ENCODE measurements at places on chromosomes 7 and 10.

DNA sequence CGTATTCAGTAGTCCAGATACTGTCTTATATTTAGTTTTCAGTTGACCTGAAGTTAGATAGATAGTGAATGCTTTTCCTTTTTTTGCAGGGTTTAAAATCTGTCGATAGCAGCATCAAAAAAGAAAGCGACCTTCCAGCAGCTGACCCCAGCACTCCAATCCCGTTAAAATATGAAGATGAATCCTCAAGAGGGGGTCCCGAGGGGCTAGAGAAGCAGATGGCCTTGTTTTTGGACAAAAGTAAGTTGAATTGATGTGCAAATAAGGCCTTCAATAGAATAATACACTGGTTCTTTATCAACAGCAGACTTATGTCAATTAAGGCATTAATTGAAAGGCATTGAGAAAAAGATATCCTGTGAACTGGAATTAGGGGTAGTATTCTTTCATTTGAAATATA, 18.7 kb downstream of the EDRF1 start:
- no peak for DNase-seq

DNA sequence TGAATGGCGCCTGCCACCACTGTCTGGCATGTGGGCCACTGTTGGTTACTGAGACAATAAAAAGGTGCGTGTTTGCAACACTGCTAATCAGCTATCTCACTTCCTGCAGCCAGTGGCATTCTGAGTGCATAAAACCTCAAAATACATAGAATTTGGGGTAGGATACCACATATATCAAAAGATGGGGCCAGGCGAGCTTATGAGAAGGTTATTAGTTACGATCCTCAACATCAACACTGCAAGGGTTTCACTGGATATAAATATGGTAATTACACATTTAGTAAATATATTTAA, 200.2 kb downstream of the WDR37 start:
- no peak for DNase-seq

DNA sequence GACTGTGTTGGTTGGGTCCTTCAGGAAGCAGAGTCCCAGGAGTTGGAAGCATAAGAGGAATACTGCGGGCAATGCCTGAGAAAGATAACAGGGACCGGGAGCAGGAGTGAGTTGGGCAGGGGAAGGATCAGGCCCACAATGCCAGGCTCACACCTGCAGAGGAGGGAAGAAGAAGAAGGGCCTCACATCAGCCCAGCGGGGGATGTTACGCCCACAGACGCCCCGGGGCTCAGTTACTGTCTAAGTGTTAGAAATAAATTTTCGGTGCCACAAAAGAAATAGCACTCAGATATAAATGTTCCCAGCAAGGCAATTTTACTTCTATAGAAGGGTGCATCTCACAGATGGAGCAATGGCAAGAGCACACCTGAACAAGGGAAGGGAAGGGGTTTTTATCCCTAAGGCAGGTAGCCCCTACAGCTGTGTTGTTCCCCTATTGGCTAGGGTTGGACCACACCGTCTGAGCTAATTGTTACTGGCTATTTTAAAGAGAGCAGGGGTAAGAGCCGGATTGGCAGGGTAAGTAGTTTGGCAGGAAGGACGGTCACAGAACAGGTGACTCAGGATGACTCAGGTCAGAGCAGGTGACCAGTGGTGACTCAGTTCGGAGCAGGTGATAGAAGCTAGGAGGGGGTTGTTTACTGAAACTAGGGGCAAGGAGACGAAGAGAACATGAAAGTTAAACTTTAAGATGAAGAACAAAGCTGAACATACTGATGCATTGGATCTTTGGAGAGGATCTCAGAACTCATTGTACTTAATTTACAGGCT, at the start of gene NOS3:
Gene NOS3 (plus strand): TSS at position 602 of the 771 bp plus-strand sequence. CDS start 2,787 bp downstream, outside the sequence.
- DNase-seq: no peak

DNA sequence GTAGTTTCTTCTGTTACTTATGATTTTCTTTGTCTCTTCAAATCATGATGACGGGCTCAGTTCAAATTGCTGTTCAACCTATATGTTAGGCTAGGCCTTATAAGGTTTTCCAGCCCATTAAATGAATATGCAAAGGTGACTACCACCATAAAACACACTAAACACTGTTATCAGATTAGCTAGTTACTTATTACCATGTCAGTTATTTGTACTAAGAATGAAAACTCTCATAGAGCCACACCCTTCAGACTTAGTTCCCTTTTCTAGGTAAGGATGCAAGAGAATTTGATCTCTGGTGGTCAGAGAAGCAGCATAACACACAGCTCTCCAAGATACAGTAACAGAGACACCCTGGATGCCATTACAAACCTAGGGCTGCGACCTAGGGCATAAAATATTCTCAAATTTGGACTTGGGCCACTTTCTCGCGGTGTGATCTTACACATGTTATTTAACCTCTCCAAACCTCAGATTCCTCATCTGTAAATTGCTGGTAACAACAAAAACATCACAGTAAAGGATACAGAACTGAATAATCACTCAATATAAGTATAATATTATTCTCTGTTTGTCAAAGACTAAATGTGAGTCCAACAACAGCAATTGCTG, 35.6 kb downstream of the ANKMY2 start:
- DNase-seq: no peak

- no peak for DNase-seq
These were observed 101.2 kb downstream of the NRP1 start for GRCh38 chr10:33233221-33233620.

GRCh38 chr7:68862261-68862660, 736.0 kb upstream of the AUTS2 start:
- DNase-seq: no peak

GRCh38 chr7:130909161-130909836, 175.3 kb upstream of the KLF14 start:
- DNase-seq: no peak

DNA sequence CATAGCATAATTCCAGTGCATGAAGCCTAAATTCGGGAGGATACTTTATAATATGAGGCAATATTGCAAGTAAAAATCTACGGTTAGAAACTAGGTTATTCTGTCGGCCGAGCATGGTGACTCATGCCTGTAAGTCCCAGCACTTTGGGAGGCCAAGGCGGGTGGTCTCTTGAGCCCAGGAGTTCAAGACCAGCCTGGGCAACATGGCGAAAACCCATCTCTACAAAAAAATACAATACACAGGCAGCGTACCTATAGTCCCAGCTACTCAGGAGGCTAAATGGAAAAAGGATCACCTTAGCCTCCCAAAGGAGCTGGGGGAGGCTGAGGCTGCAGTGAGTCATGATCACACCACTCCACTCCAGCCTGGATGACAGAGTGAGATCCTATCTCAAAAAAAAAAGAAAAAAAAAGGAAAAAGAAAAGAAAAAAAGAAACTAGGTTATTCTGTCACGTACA, 14.2 kb downstream of the SKAP2 start:
- no peak for DNase-seq

GRCh38 chr10:63561341-63561740, 40.1 kb downstream of the REEP3 start:
- DNase-seq: no peak

DNA sequence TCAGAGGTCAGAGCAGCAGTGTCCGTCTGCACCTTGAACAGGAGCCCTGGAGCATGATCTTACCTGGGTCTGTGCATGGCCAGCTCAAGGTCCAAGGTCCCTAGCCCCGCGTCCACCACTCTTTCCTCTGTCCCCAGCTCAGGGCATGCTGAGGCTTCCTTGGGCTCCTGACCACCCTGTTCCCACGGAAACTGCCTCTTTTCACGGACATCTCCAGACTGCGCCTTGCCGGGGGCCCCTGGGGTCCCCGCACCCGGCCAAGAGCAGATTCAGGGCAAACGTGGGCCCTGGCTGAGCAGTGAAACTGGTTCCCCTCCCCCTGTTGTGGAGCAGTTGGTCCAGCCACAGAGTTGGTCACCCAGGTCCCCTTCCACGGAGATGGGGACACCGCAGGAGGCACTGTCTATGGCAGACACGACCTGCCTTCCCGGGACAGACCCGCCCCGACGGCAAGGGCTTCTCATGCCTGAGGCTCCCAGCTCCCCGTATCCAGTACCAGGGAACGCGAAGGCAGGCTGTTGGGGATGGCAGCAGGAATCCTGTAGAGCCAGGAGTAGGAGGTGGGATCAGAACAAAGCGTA, 217.4 kb upstream of the PPP2R2D start:
- DNase-seq: no peak

DNA sequence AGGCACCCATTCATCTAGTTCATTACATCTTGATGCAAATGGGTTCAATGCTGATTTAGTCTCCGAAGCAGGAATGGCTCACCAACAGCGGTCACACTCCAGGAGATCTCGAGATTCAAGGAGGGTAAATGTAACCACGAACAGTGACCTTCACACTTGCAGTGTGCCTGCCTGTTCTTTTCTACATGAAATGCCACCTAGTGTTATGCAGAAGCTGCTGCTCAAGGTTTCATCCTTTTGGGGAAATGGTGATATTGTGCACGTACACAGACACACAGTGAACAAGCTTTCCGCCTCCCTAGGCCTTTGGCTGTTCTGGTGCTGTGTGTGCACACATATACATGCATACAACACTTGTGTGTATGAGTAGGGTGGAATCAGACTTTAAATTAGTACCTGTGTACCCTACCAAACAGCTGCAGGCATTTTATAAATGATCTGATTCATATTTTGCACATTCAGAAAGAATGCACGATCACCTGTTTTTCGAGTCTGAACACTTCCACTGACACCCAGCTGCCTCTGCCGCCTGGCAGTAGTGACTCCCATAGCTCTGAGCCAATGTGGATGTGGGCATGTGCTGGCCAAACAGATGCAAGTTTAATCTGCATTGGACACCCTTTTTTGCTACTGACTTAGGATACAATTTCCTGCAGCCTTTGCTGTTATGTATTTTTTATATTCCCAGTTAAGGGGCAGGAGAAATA, 100.5 kb downstream of the TACC2 start:
- DNase-seq: no peak

DNA sequence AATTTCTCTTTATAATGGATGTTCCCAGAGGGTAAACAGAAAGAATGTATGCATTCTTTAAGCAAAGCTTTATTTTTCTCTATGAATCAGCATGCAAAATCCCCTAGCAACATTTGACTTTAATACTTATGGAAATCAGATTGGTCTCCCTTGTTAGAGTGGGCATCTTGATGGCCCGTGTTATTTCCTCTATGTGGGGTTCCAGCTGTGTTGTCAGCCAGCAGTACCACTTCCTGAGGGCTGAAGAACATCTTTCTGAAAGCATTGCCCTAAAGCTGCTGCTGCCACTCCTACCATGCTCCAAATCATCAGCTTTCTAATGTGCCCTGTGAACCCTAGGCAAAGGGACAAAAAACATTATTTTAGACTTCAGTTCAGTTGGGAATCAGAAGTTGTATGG, 70.4 kb upstream of the HECTD2 start:
- DNase-seq: no peak

DNA sequence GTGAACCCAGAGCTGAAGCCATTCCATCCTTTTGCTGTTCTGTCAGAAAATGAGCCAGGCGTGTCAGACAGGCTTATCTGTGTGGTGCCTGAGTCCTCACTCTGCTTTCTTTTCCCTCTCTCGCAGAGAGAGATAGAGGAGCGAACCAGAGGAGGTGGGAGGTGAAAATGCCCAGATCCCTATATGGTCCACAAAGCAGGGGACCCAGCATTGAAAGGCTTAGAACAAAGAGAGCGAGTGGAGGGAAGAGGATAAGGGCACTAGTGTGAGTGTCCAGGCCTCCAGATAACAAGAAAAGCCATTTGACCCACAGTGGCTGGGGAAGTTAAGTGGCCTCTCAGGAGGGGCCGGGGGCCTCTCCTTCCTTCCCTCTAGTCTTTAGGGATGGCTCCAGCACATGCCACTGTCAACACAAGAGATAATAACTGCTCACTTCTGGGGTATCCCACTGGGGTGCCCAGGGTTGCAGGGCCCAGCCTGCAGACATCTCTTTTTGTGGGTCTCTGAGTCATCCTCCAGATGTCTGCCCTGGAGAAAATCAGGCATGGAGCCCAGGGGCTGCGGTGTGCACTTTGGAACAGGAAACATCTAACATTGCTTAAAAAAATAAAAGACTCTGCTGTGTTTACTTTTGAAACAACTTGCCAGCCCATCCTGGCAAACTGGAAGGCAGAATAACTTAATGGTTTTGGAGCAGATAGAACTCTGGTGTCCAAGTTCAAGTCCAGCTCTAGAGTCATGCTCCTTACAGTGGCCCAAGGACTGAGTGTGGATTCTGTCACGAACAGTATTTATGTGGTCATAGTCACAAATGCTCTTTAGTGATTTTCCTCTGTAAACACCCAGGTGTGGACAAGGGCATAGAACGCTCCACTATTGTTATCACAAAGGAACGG, 189.5 kb downstream of the CXCL12 start:
- DNase-seq: no peak

- DNase-seq: peak; percentile 44
These were observed 534 bp upstream of the ACBD5 start for GRCh38 chr10:27241010-27241651.
